Thoracic aorta (tissue), 2 donors: ENCODE measurements at places on chromosomes 2 and 18.

GRCh38 chr2:7773362-7774360 lies 856.4 kb downstream of the RNF144A start:
- no peak for DNase-seq

GRCh38 chr2:126804347-126804746 lies 94.3 kb upstream of the TEX51 start:
- DNase-seq, result no peak

GRCh38 chr2:19887510-19887909 lies 14.3 kb downstream of the TTC32 start:
- no peak for DNase-seq

DNA sequence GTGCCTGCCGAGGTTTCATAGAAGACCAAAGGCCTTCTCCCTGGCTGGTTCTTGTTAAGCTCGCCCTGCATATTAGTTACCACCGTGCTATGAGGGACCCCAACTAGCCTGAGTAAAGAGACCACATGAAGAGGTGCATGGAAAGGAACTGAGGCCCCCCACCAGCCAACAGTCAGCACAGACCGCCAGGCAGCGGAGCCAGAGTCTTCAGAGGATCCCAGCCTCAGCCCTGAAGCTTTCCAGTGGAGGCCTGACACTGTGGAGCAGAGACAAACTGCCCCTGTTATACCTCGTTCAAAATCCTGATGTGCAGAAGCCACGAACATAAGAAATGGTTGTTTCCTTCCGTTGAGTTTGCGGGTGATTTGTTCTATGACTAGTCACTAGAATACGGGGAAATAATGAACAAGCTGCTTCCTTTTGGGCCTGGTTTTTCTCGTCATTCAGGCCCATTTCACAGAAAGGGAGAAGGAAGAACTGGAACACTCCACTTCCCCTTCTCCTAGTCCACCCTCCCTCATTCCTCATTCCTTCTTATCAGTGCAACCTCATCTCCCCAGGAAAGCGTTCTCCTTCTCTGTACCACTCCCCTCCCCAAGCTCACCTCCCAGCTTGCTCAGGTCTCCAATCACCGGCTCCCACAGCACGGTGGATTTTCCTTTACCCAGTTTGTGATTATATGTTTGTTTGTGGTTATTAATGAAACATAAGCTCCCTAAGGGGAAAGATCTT lies 3.0 kb upstream of the GLI2 start:
- no peak for DNase-seq

GRCh38 chr2:32168513-32168912 lies 2.8 kb downstream of the SLC30A6 start:
- no peak for DNase-seq
